ENCODE measurements at places on chromosomes 7 and 10.

DNA sequence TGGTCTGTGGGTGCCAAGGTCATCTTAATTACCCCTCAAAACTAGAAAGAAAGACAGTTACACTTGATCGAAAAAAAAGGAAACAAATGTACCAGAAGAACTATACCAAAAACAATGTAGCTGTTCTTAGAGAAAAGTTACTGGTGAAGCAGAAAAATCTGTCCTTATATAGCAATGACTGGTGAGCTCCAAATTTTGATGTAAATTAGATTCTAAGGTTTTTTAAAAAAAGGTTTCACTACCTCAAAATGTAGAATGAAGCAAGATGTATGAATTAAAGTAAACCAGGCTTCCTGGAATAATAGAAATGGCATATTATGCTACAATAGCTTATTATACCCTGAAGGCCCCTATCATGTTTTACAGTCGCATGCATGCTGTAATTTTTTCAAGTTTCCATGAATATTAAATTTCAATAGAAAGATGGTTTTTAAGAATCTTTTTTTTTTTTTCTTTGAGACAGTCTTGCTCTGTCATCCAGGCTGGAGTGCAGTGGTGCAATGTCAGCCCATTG, 28.4 kb upstream of the FKBP9 start:
- DNase-seq: no peak

- DNase-seq: no peak
Measured at GRCh38 chr7:19397911-19398310, 252.7 kb upstream of the FERD3L start.

- no peak for DNase-seq
Measured at GRCh38 chr10:61024151-61024855, 80.3 kb upstream of the RHOBTB1 start.

DNA sequence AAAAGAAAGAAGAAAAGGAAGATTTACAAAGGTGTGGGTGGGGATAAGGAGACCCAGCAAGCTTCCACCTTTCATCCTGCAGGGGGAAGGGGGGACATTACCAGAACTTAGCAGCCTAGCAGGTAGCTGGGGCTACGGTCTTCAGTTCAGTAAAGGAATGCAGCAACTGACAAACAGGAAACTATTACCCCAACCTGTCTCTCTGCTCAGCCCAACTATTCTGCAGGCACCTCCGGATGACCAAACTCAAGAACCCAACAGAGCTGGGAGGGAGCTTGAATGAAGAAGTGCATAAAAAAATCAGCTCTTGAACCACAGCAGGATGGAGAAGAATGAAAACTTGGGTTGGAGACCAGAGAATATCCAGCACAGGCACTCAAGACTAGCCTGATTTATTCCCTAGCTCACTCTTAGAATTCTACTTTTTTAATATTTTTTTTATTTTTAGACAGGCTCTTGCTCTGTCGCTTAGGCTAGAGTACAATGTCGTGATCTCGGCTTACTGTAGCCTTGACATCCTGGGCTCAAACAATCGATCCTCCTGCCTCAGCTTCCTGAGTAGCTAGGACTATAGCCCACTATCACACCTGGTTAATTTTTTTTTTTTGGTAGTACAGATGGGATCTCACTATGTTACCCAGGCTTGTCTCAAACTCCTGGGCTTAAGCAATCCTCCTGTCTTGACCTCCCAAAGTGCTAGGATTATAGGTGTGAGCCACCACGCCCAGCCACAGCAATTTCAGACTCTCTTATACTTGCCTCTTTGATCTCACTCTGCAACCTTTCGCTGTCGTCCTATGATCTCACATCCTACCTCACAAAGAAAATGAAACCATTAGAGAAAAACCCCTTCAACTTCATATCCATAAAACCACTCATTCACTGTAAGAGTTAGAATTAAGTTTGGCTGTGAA, 18.5 kb upstream of the C10orf67 start:
- no peak for DNase-seq

- DNase-seq: no peak
Measured at GRCh38 chr7:29449569-29450260, 113.9 kb upstream of the PRR15 start.

DNA sequence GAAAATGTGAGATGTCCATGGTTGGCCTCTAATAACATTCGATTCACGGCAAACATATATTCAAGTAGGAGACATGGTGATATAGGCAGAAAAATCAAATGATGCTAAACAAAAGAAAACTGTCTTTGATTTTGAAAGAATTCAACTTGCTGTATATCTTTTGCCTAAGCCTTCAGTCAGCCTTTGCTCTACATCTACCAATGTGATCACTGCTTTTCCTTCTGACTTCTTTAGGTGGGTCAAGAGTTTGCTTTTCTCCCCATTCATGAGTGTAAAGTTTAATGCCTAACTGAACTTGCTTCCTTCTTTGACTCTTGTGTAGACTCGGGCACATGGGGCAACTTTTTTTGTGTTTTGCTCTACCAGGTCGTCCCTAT, 417 bp upstream of the HIF1AN start:
- DNase-seq: no peak

- peak; percentile 86 for DNase-seq
Measured at GRCh38 chr7:64574540-64575099, 11.7 kb upstream of the ZNF680 start.

DNA sequence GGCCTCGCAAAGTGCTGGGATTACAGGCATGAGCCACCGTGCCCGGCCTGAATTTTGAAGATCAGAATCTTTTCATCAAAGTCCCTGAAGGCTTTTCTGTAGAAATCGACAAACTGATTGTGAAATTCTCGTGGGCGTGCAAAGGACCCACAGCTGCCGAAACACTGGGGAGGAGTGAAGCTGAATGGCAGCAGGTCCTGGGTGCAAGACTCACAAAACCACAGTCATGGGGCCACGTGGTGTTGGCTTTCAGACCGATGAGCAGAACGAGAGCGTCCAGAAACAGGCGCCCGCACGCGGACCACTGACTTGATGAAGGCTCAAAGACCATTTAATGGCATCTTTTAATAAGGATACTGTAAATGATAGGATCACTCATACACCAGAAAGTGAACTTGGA, 24.7 kb upstream of the PRKAR1B start:
- DNase-seq: no peak

DNA sequence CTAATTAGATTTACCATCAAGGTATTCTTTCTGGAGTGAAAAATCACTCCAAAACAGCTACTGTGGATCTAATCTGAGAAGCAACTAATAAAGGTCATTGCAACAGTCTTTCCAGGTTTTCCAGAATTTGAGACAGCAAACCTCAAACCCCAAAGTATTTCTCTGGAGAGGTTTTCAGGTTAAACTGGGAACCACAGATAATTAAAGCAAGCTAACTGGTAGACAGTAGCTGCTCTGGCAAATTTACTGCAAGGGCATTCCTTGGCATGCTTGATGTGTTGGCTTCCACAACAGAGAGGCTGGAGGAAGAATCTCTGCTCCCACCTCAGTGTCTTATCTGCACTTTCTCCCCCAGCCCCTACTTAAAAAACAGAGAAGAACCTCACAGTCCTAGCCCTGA, 140.0 kb upstream of the NRBF2 start:
- no peak for DNase-seq

DNA sequence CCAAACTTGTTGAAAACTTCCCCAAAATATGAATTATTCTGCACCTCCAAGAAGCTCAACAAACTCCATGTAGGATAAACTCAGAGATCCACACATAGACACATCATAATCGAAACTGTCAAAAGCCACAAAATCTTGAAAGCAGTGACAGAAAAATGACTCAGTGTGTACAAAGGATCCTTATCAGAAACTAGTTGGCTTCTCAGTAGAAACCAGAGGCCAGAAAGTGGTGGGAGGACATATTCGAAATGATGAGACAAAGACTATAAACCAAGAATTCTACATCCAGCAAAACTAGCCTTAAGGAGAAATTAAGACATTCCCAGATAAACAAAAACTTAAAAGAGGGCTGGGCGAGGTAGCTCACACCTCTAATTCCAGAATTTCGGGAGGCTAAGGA, 38.5 kb downstream of the MCMBP start:
- no peak for DNase-seq

- no peak for DNase-seq
Measured at GRCh38 chr10:124622158-124622557, 122.0 kb downstream of the FAM53B start.

DNA sequence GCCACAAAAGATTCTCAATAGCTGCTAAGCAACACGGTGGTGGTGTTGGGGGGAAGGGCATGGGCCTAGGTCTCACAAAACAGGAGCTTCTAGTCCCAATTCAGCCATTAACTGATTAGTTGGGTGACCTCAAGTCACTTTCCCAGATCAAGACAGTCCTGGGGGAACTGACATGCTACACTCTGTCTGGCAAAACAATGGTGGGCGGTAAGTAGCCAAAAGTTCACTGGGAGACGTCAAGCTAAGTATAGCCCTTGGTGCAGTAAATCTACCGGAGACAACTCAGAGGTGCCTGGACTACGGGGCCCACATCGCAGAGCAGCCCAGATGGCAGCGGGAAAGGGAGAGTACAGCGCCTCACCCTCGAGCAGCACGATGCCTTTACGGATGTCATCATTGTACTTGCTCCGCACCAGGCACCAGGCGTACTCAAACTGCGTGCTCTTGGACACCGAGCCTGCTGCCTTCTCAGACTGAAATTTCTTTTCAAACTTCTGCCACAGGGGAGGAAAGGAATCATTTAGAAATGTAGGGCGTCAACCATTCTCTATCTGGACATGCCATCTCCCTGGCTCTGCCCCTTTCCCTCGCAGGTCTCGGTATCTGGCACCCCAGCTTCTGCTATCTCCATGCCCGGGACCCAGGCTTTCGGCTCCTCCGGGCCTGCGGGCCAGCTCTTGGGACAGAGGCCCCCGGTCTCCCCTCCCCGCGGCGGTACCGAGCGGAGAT, 1.1 kb downstream of the FIS1 start:
- DNase-seq: no peak

Measured in kidney (tissue), 22 donors.